DND-41 (cell line): ENCODE measurements at places on chromosomes 7 and 10.

DNA sequence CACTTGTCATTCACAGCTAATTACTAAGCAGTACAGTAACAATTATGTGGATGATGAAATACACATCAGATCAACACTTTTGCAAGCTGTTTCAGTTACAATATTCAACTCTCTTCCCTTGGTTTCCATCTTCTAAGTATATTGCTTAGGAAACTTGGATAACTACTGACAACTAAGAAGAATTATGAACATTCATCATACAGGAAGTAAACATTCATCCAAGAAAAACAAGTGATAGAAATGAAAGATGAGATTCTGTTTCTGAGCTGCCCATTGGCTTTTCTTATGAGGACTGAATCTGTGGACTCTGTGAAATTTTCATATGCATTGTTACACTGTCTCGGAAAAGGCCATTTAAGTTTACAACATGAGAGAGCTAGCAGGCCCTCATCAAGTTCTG lies 240.2 kb downstream of the PRKG1 start:
- DNase-seq = no peak

GRCh38 chr7:64775289-64775688 lies 18.9 kb upstream of the ZNF138 start:
- no peak for DNase-seq

DNA sequence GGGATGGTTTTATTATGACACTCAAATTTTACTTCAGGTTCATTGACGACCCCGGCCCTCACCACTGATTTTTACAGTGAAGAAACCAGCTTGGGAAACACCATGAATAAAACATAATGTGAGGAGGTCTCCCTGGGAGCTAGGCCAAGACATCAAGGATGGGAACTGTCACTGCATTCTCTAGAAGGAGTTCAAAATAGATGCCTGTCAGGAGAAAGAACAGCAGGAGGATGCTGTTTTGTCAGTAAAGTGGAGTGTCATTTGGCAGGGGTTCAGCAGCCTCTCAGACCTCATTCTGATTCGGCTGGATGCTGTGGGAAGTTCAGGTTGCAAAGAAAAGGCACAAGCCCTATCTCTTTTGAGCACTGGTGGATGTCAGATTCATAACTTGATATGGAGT lies 360.3 kb upstream of the C7orf33 start:
- no peak for DNase-seq

DNA sequence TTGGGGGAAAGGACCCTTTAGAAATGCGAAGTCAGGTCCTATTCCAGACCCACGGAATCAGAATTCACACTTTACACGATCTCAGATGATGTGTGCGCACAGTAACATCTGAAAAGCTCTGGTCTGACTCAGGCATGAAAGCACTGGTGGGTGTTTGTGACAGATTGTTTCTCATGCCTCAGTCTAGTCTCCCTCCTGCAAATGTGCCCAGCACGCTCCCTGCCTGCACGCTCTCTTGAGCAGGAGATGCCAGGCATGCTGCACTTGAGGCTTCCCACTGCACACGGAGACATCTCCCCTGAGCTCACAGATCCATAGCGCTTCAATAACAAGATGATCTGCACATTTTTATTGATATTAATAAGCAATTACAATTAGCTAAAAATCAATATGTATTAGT lies 23.6 kb upstream of the ZNF37A start:
- no peak for DNase-seq

DNA sequence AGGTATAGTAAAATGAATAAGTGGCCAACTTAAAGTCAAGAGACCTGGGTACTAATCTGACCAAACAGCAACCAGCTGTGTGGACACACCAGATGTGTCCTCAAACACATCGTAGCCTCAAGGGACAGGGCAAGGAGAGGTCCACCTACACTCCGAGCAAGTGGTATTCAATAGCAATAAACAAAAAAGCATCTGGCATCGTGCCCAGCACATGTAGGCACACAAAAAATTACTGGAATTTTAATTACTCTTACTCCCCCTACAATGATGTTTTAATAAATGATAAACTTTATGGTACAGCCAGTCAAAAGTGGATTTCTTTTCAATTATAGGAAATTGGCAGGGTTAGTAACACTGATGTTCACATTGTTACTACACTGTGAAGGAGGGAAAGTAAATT lies 3.5 kb upstream of the RGS10 start:
- no peak for DNase-seq

DNA sequence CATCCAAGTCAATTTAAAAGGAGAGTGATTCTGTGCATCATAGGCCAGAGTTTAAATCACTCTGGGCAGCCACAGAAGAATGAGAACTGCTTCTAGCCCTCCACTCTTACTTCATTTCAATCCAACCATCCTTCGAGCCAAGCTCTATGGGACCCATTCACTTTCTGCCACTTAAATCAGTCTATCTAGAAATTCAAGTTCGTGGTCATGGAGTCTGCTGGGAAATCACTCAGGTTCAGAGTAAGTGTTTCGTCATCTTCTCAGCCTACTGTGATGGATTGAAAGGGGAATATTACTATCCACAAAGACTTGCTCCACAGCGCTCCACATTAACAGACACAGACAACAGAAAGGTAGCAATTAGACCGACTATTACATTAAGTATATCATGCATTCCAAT lies 4.6 kb downstream of the DCLRE1C start:
- no peak for DNase-seq

DNA sequence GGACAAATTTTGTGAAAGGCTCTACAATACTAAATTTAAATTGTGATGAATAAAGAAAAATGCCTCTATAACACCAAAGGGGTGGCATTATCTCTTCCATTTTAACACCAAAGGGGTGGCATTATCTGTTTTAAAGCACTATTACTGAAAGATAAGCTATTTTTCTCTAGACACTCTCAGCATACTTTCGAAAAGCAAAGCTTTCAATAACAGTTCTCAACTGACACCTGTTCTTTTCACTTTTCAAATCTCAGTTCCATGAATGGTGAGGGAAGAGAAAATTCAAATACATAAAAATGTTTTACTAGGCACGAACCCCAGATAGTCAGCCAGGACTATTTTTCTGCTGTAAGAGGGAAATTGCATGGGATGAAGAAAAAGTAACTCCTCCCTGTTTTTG lies 103.8 kb downstream of the CPEB3 start:
- no peak for DNase-seq

DNA sequence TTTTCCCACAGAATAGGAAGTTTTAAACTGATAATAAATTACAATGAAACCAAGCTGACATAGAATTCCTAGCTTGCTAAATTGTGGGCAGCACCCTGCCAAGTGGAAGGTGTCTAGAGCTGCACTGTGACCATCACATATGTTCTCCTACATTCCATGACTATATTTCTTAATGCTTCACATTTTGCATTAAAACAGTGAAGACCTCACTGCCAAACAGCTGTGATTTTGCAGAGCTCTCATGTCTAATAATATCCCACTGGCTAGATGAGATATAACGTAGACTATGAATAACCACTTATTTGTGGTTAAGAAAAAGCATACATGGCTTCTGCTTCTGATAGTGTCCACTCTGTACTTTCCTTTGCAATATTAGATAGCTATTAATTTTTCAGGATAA lies 228.3 kb upstream of the TEX47 start:
- DNase-seq = no peak

- no peak for DNase-seq
These were observed 68.9 kb upstream of the ZNF33B start for GRCh38 chr10:42707234-42707633.

GRCh38 chr7:132703742-132704141 lies 127.5 kb upstream of the PLXNA4 start:
- DNase-seq = no peak

GRCh38 chr7:74379938-74380337 lies 73.8 kb upstream of the GTF2IRD1 start:
- no peak for DNase-seq

GRCh38 chr7:40348126-40348728 lies 213.4 kb downstream of the SUGCT start:
- DNase-seq = no peak

GRCh38 chr10:8674230-8674629 lies 619.7 kb downstream of the GATA3 start:
- no peak for DNase-seq

- DNase-seq = no peak
These were observed 10.8 kb downstream of the TOMM7 start for GRCh38 chr7:22811746-22812280.

DNA sequence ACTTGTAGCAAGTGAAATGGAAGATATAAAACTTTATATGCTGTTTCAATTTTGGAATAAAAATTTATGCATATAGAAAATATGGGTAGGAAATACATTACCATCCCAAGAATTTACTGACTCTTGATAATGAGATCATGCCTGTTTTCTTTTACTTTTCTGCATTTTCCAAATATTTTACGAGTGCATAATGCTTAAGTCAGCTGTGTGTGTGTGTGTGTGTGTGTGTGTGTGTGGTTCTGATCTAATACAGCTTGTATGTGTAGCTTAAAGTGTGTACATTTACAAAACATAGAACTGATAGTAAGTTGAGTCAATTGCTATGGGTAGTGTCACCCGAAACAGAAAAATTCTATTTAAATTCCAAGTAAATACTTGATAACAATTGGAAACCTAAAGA lies 315.9 kb upstream of the LRRN3 start:
- DNase-seq = no peak
